NCI-H1092 (cell line): ENCODE measurements at places on chromosomes 11 and 22.

DNA sequence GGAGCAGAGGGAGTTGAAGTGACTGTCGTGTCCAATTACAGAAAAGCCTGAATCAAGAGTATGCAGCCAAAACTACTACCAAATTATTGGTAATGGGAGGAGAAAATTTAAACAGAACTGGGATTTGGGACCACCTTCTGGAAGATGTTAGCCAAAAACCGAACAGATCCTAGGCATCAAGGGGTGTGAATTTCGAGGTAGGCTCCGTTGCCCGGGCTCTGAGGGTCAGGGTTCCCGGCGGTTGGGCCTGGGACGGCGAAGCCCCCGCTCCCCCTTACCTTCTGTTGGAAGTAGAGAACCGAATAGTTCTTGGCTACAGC, 313 bp downstream of the PRCP start:
- DNase-seq = no peak

DNA sequence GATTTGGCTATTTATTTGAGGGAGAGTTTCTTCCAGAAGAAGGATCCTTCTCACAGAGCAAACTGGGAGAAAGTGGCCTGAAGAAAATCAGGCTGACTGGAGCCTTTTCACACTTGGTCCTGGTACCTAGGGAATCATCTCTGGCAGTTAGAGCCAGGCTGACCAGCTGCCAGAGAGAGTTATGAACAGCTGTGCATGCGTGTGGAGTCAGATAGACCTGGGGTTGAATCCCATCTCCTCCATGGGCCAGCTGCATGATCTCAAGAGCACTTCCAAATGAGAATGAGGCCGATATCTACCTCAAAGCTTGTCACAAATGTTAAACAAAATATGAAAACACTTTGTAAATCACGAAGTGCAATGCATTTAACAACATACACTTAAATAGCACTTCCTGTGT, 390.0 kb downstream of the TENM4 start:
- no peak for DNase-seq

DNA sequence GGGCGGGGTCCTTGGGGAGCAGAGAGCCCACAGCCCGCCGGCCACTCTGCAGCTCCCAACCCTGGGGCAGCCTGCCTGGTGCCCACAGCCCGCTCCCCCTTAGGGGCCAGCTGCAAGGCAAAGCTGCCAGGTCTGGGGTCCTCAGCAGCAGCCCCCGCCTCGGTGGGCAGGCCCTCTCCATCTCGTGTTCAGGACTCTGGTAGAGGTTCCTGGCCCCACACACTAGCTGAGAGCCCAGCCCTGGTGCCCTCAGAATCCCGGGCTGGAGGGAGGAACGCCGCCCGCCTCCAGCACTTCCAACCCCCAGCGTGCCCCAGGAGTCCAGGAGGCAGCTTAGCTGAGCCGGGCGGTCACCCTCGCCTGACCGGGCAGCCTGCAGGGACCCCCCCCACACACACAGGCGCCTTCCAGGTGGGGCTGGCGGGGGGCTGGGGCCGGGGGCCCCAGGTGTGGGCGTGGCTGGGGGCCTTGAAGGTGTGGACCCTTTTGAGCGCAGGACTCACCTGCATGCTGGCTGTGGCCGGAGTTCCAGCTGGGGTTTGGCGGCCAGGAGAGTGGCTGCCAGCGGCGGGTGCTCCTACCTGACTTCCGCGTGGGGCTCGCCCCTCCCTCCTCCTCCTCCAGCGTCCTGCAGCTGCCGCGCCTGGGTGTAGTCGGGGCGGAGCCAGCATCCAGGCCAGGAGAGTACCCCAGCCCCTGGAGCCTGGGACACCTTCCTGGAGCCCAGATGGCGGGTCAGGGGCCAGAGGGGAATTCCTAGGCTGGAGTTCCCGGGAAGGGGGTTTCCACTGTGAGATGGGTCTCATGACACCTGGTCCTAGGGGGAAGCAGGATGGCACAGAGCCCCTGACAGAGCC, at the start of gene ANO9:
Gene ANO9 (minus strand): TSS at position 594 of the 857 bp plus-strand sequence. CDS start 85 bp downstream, at position 509.
- DNase-seq = no peak

DNA sequence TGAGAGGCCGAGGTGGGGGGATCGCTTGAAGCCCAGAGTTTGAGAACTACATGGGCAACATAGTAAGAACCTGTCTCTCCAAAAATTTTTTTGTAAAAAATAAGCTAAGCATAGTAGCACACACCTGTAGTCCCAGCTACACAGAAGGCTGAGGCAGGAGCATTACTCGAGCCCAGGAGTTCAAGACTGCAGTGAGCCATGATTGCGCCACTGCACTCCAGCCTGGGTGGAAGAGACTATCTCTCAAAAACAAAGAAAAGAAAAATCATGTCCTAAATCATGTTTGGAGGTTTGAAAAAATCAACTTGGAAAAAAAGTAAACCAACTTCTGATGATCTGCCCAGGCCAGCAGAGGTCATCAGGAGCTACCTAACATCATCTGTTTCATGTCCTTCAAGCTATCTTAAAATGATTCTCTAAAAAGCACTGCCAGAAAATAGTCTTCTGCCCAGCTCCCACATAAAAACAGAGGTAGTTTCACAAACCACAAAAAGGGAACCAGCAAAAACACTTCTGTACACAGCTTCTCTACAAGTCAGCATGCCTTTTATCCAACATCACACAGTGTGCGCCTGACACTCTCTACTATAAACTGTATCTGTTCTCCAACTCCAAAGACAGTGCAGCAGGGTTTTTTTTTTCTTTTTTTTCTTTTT, 165.0 kb downstream of the SOX6 start:
- DNase-seq = no peak

DNA sequence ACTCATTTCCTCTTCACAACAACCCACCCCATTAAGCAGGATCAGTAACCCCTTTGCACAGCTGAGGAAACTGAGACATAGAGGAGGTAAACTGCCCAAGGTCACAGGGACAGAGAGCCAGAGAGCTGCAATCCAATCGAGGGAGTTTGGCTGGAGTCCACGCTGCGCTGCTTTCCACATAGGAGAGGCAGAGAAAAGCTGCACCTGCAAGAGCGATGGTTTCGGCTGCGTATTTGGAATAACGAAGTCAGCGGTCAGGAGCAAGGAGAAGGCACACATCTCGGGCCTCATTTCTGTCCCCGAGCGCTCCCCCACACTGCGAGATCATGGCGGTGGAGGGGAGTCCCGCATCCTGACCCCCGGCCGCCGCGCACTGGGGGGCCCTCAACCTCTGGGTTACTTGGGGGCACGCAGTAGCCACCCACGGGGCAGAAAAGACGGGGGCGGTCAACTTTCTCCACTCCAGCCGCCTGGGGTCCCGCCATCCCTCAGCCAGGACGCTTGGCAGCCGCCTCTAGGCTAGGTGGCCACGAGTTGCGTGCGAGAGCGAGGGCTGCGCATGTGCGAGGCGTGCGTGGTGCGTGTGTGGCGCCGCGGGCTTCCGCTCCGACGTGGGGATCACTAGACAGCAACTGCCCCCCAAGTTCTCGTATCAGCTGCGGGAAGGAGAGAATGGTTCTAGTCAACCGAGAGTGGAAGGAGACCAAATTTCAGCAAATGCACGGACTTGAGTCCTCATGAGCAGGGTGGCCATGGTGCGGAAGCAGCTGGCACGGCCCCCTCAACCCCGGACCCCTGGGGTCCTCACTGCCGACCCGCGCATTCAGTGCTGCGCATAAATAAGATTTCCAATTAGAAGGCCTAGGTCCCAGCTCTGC, 42.3 kb upstream of the CLDN5 start:
- no peak for DNase-seq

DNA sequence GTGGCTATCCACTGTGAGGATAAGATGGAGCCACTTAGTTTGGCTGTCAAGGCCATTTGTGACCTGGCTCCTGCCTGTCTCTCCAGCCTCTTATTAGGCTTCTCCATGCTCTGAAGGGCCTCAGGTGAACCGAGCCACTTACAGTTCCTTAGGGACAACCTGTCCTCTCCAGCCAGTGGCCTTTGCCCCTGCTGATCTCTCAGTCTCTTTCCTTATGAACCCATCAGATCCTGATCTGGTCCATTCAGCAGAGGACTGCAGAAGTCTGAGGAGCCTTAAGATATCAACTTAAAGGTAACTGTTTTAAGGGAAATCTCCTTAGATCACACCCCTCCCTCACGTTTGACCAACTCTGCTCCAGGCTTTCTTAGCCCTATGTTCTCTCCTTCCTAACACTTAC, 2.4 kb downstream of the DUSP18 start:
- no peak for DNase-seq
